ENCODE measurements at places on chromosomes 16 and 17.
A peak's percentile ranks its signal among the peaks of the same experiment; 100 is the strongest.

DNA sequence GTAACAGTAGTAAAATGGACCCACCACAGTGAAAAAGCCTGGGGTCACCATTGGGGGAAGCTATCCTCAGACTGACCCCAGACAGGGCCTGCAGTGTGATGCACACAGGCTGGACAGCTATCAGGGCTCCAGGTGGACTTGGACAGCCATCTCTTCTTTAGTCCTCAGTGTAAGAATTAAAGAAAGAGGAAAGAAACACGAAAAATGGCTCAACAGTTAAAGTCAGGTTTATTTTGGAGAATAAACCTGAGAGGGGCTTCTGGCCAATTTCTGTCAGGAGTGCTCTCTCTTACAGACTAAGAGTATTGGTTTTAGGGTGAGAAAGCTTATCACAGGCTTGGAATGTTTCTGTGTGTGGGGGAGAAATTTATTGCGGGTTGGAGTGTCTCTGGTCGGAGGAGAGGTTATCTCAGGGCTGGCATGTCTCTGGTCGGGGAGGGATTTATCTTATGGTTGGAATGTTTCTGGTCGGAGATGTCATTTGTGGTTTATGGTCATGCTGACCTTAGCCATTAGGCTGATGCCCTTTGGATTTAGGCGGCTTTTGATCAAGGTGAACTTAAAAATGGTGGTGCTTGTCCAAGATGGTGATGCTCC lies 10.8 kb upstream of the B4GALNT2 start:
- no peaks in the 10 kb centered on the region for H3K27me3 ChIP-seq
- no peaks in the 10 kb centered on the region for H3K4me1 ChIP-seq
- no peak for DNase-seq
- H3K36me3 ChIP-seq = no peaks in the 10 kb centered on the region
- no peak overlapping the region for H3K27ac ChIP-seq

DNA sequence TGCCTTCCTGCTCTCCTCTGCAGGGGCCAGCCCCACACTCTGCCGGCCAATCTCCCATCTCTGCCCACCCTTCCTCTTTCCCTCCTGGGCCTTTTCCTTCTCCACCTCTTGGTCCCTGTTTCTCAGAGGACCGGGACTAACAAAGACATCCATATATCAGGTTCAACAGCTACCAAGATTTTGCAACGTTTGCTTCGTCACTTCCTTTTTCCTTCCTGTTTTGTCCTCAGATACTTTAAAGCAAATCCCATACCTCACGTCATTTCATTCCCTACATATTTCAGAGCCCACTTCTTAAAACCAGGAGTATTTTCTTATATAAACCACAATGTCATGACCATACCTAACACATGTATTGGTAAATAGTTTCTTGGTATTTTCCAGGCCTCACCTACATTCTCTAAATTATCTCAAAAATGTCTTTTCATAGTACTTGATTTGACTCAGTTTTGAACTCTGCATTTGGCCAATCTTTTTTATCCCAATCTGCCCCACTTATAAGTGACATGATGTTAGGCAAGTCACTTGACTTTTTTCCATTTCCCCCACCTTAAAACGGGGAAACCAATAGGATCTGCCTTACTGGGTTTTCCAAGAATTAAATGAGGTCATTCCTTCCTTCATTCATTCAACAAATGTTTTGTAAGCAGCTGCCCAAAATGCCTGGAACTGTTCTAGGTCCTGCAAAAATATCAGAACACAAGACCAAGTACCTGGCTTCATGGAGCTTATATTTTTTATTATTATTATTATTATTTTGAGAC lies 7.2 kb upstream of the USP10 start:
- no peaks in the 10 kb centered on the region for H3K4me1 ChIP-seq
- DNase-seq = no peak
- H3K4me3 ChIP-seq = no peak overlapping the region
- no peaks in the 10 kb centered on the region for H3K27me3 ChIP-seq
- no peaks in the 10 kb centered on the region for H3K36me3 ChIP-seq

DNA sequence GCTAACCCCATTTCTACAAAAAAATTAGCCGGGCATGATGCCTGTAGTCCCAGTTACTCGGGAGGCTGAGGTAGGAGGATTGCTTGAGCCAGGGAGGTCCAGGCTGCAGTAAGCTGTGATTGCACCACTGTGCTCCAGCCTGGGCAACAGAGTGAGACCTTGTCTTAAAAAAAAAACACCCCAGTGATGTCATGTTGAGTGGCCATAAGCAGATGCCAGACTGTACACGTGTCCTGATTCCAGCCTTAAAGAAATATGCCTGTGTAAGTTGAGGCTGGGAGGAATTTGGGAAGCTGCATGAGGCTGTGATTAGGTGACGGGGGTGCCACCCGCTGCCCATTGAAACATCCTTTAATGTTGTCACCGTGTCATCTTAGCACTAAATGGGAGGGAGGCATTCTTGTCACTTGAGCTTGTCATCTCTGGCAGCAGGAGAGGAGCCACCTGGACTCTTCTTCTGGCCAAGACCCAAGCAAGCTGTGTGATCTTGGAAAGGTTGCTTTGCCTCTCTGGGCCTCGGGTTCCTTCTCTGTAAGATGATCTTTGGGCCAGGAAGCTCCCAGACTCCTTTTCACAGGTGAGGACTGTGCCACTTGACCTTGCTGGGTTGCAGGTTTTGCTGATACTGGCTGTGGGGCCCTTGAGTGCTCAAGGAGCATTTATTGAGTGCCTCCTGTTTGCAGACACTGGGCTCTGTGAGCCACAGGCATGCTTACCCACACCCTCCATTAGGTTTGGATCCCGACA lies 98.3 kb upstream of the CIBAR2 start:
- H3K4me1 ChIP-seq = peaks cover 72% of the 10 kb centered on the region
- H3K27me3 ChIP-seq = no peaks in the 10 kb centered on the region
- no peak overlapping the region for H3K4me3 ChIP-seq
- H3K36me3 ChIP-seq = no peaks in the 10 kb centered on the region
- H3K27ac ChIP-seq = no peak overlapping the region

GRCh38 chr17:75031972-75032719 lies 14.6 kb downstream of the ATP5PD start:
- DNase-seq = peak; percentile 71
- no peaks in the 10 kb centered on the region for H3K27me3 ChIP-seq
- H3K4me1 ChIP-seq = peaks cover 7% of the 10 kb centered on the region
- H3K27ac ChIP-seq = peak overlapping the region; percentile 85
- H3K4me3 ChIP-seq = peak overlapping the region; percentile 81

DNA sequence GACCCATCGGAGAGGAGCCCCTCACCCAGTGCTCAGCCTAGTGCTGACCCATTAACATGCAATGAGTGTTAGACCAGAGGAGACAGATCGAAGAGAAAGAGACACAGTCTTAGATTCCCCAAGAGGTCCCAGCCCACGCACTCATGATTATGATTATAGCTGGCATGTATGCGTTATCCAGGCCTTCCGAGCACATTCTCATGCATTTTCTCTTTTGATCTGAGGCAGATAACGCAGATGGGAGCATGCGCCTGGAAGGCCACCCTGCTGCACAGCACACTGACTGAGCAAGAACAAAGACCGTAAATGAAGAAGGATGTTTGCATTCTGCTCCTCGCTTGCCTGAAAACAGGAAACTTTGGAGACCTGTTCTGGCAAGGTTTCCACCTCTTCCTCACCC lies 232.7 kb downstream of the SOX9 start:
- no peak overlapping the region for H3K27ac ChIP-seq
- no peaks in the 10 kb centered on the region for H3K36me3 ChIP-seq
- no peaks in the 10 kb centered on the region for H3K4me1 ChIP-seq

- peak overlapping the region; percentile 99 for H3K4me3 ChIP-seq
- H3K27ac ChIP-seq = peak overlapping the region; percentile 93
- DNase-seq = no peak
- peaks cover 39% of the 10 kb centered on the region for H3K36me3 ChIP-seq
- H3K4me1 ChIP-seq = peaks cover 5% of the 10 kb centered on the region
- H3K27me3 ChIP-seq = no peaks in the 10 kb centered on the region
Observed at GRCh38 chr17:81510785-81511553, 1.6 kb downstream of the ACTG1 start.

DNA sequence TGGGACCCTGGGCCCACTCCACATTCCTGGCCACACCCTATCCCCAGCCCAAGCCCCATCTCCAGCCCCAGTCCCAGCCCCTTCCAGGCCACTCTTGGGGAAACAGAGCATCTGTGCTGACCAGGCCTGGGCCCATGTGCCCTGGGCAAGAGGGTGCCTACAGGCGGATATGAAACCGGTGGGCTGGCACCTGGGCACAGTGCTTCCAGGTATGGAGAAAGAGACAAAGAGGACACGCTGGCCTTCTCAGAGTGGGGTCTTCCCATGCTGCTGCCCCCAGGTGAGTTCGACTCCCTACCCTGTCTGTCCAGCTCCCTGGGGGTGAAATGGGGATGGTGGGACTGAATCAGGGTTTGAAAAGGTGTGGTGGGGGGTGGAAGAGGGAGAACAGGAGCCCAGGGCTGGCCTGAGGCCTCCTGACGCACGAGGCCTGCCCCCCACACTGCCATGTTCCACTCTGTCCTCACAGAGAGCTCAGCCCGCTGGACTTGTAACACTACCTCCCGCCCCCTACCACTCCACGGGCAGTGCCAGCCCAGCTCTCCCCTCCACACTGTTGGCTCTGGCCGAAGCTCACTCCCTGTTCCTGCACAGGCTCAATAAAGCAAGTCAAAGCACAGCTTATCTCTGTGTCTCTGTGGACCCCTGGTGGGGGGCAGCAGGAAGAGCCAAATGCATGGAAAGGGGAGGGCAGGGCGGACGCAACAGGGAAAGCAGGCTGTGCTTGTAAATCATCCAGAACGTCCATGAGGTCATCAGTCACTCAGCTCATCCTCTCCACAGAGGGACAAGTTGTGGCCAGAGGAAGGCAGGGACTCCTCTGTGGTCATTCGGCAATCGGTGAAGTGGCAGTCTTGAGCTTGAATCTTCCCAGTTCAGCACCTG lies 71.1 kb upstream of the TMEM97 start:
- no peak overlapping the region for H3K4me3 ChIP-seq
- H3K27me3 ChIP-seq = peaks cover 5% of the 10 kb centered on the region
- no peak overlapping the region for H3K27ac ChIP-seq
- no peaks in the 10 kb centered on the region for H3K4me1 ChIP-seq
- no peaks in the 10 kb centered on the region for H3K36me3 ChIP-seq

DNA sequence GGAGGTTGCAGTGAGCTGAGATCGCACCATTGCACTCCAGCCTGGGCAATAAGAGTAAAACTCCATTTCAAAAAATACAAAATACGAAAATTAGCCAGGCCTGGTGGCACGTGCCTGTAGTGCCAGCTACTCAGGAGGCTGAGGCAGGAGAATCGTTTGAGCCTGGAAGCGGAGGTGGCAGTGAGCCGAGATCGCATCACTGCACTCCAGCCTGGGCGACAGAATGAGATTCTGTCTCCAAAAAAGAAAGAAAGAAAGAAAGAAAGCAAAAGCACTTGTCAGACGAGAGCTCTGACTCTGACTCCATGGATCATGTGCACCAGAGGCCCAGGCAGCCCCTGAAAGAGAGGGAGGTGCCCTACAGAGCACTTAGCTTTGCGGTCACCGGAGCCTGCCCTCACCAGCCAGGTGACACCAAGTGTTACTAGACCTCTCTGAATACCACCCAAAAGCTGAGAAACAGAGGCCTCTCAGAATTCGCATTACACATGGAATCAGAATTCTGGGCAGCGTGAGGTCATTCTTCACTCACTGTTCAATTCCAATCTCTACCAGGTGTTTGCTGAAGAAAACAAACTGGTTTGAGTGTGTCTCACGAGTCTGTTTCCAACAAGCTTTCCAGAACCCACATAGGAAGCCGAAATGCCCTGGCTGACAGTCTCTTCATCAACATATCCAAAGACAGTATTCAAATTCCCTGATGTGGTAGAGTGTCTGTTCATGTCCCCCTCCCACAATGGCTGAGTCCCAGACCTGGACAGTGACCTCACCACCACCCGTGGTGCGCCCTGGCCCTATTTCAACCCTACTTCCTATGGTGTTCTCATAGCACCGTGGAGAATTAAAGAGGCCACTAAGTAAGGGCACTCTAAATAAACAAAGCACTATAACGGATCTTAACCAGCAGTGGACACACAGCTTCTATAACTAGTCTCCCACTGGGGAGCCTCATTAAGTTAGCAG lies 1.5 kb downstream of the FLCN start:
- peaks cover 17% of the 10 kb centered on the region for H3K36me3 ChIP-seq
- H3K4me3 ChIP-seq = peak overlapping the region; percentile 99
- peak overlapping the region; percentile 7 for H3K27ac ChIP-seq
- no peak for DNase-seq

DNA sequence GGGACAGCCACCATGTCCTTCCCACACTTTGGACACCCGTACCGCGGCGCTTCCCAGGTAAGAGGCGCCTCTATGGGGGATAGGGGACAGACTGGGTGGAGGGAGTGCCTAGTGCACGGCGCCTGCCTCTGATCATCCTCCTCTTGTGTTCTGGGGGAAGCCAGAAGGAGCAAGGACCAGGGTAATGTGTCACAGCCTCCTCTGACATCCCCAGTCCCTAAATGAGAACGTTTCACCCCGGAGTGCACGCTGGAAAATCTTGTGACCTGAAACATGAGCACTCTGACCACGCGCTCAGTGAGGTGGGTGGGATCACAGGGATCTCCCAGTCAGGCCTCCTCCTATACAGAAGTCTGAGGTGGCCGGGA lies 1.1 kb downstream of the IRX6 start:
- H3K27me3 ChIP-seq = no peaks in the 10 kb centered on the region
- DNase-seq = no peak
- H3K4me3 ChIP-seq = no peak overlapping the region

DNA sequence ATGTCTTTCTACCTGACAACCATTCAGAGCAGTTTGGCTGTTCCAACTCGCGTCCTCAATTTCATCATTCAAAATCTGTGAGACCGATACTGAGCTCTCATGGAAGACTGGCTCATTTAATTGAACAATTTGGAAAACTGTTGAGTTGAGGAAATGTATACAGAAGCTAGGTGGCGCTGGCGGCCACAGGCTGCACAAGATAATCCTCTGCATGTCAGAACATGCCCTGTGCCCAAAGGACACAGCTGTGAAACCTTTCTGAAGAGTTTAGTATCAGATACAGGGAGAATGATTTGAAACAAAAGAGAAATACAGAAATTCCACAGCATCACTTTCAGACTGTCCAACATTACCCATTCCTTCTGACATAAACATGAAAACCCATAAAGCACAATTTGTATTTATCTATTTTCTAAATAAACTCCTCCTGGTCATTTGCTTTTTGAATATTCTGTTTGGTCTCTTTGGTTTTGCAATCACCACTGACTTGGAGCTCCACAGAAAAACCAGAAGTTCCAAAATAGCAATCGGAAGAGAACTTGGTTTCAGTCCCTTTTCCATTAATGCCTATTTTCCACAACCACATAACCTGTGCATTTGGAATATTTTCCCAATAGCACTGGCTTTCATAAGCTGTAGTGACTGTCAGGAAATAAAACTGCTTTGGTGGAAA lies 192.8 kb downstream of the MAP2K6 start:
- peak overlapping the region; percentile 1 for H3K4me3 ChIP-seq
- H3K27me3 ChIP-seq = no peaks in the 10 kb centered on the region
- peak overlapping the region; percentile 53 for H3K27ac ChIP-seq
- peaks cover 21% of the 10 kb centered on the region for H3K4me1 ChIP-seq
- no peaks in the 10 kb centered on the region for H3K36me3 ChIP-seq

GRCh38 chr17:40038882-40039513 lies 15.2 kb downstream of the MED24 start:
- H3K27ac ChIP-seq = peak overlapping the region; percentile 77
- peaks cover 18% of the 10 kb centered on the region for H3K4me1 ChIP-seq
- H3K36me3 ChIP-seq = peaks cover 14% of the 10 kb centered on the region

- no peaks in the 10 kb centered on the region for H3K27me3 ChIP-seq
- H3K27ac ChIP-seq = no peak overlapping the region
- H3K36me3 ChIP-seq = no peaks in the 10 kb centered on the region
Observed at GRCh38 chr16:64919929-64920607, 201.8 kb downstream of the CDH11 start.
